ENCODE measurements at places on chromosomes 5 and 9.

DNA sequence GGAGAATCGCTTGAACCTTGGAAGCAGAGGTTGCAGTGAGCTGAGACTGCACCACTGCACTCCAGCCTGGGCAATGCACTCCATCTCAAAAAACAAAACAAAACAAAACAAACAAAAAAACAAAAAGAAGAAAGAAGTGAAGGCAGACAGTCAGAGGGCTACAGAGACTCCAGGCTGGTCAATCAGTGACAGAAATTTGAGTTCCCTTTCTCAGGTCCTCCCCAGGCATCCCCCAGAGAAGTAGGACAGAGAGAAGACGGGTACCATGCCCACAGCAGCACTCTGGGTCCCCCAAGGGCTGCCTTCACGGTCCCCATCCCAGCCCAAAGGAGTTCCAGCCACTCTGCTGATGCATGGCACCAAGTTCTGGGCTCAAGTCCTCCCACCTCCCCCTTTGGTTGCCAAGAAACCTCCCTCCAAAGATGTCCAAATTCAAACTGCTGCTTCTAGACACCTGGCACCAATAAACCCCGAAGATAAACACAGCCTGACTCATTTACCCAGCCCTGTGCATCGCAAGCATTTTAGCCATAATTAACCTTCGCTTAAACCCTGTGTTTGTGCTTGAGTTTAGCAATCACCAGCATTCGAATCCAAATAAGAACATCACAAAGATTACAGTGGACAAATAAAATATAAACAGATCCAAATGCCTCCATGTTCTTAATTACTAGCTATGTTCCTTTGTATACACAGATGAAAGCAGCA, 24.0 kb downstream of the SEMA4D start:
- DNase-seq = no peak

- no peak for DNase-seq
Measured at GRCh38 chr9:97186493-97186892, 121.0 kb upstream of the CCDC180 start.

- DNase-seq = peak; percentile 84
Measured at GRCh38 chr5:43007246-43007910, 32.7 kb downstream of the ANXA2R start.

- DNase-seq = no peak
Measured at GRCh38 chr5:112892776-112893175, 29.3 kb downstream of the REEP5 start.

DNA sequence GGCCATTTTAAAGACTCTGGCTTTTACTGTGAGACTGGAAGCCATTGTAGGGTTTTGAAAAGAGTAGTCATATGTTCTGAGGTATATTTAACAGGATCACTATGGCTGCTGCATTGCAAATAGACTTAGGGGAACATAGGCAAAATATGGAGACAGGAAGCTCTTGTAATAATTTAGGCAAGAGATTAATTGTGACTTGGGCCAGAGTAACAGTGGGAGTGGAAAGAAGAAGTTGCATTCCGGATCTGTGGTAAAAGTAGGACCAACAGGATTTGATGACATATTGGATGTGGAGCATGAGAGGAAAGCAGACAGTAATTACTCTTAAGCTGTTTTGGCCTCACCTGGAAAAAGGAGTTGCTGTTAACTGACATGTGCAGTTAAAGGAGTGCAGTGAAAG, 85.6 kb downstream of the SMIM15 start:
- no peak for DNase-seq

- no peak for DNase-seq
Measured at GRCh38 chr5:113292462-113292861, 142.3 kb downstream of the TSSK1B start.

GRCh38 chr9:33414268-33414667, 11.9 kb upstream of the AQP7 start:
- no peak for DNase-seq

DNA sequence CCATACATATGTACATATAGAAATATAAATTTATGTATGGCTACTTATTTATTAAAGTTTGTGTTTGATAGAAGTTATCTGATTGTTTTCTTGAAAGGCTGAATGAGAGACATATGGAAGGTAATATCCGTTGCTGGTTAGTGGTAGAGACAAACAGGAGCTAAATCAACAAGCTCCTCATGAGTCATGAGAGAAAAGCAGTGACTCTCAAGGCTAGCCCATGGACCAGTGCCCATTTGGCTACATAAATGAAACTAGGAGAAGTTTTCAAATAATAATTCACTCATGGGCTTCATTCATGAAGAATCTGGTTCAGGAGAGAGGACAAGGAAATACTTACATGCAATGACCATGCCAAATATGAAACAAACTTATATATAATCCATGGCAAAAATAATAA, 504.5 kb upstream of the ITGA1 start:
- DNase-seq = no peak

- peak; percentile 38 for DNase-seq
Measured at GRCh38 chr9:82991671-82992070, 71.3 kb downstream of the RASEF start.

- no peak for DNase-seq
Measured at GRCh38 chr5:175878544-175879438, 7.4 kb downstream of the CPLX2 start.

DNA sequence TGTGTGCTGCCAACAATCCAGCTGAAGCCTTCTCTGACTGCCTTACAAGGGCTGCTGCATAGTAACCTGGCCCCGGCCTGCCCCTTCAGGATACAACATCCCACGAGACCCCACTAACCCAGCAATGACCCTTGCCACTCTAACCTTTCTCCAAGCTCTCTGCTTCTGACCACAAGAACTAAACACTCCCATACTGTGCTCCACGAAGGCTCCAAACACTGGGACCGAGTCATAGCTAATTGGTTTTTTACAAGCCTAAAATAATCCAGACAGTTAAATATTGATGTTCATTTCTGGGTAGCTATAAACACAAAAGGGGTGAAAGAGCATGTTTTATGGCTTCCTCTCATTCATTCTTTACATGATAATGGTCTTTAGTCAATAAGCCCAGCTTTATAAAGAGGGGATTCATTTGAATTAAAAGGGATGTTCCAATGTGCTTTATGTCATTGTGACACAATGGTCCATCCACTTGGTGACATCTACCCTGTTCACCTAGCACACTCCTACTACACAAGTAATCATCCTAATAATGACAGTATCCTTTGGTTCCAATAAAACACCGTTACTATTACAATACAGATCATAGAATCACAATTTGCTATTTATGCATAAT, 16.2 kb upstream of the TLE4 start:
- peak; percentile 23 for DNase-seq

- no peak for DNase-seq
Measured at GRCh38 chr5:149166591-149167100, 25.4 kb downstream of the ABLIM3 start.

DNA sequence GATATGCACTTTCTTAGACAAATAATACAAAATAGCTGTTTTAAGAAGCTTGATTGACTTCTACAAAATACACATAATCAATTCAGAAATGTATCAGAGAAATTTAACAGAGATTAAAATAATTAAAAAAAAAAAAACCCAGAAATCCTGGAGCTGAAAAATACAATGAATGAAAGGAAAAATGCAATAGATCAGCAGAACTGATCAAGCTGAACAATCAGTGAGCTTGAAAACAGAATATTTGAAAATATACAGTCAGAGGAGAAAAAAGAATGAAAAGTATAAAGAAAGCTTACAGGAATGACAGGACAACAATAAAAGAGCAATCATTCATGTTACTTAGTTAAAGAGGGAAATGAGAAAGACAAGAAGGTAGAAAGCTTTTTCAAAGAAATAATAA, 41.7 kb upstream of the IL33 start:
- DNase-seq = no peak

DNA sequence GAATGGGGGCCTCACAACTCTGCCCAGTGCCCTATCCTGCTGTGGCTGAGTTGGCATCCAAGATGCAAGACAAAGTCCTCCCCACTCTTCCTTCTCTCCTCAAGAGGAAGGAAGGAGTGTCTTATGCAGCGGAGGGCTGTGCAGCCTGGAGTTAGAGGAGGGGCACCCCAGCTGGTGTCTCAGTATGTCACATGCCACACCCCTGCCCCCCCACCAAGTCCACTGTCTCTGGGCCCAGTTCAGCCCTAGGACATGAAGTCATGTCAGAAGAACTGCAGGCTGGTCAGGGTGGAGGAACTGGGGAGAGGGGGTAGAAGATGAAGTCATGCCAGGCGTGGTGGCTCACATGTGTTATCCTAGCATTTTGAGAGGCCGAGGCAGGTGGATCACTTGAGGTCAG, 28.0 kb upstream of the SLC28A3 start:
- no peak for DNase-seq

DNA sequence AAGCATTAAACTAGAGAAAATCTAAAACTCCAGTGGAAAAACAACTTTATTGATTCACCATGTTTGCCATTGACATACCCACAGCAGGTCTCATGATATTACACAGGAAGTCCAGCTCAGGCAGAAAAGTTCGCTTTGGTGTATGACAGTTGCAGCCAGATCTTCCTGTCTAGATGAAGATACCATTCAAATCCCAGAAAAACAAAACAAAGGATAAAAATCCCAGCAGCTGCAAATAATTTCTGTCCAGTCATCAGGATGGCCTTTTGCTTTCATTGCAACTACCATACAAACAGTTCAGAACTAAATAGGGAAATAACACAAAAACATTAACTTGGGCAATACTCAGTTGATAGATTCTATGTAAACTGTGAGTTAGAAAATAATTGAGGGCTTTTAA, 136.0 kb upstream of the NREP start:
- DNase-seq = no peak

DNA sequence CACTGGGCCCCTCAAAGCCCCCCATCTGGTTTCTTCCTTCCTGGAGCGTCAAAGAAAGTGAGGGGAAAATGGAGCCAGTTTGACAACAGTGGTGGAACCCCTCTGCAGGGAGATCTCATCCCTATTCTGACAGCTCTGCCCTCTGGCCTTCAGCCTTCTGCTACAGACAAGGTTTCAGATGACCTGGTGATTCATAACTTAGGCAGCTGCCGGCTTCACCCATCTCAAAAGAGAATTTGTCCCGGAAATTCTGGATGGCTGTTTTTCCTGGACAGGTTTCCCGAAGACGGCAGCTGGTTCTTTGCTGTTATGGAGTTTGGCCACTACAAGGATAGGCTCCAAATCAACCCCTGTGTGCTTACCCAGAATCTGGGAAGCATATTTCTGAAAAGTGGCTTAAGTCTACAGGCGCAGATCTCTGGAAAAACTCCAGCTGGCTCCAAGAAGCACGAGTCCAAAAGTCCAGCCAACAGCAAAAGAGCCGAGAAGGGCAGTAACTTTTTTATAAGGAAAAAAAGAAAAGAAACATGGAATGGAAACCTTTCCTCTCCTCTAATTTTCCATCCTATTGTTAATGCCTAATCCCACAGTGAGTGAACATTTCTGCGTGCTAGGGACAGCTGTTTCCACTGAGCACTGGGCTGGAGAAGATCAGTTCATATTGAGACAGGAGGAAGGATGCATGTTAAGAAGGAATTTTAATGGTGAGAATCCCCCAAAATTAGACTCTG, 54.5 kb downstream of the ZNF366 start:
- peak; percentile 33 for DNase-seq

DNA sequence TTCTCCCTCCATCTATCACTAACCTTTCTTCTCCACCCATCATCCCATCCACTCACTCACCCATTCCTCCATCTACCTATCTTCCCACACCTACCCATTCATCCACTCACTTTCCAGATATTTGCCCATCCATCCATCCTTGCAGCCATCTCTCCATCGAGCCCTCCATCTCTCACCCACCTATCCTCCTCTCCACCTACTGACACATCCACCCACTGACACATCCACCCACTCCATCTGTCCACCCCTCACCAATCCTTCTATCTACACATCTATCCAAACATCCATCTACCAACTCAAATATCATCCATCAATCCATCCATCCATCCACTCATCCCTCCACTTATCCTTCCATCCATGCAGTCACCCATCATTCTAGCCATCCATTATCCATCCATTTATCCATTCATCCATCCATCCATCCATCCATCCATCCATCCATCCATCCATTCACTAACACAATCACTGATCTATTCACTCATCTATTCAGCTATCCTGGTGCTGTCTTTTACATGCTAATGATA, 68.9 kb upstream of the SPTLC1 start:
- DNase-seq = no peak

DNA sequence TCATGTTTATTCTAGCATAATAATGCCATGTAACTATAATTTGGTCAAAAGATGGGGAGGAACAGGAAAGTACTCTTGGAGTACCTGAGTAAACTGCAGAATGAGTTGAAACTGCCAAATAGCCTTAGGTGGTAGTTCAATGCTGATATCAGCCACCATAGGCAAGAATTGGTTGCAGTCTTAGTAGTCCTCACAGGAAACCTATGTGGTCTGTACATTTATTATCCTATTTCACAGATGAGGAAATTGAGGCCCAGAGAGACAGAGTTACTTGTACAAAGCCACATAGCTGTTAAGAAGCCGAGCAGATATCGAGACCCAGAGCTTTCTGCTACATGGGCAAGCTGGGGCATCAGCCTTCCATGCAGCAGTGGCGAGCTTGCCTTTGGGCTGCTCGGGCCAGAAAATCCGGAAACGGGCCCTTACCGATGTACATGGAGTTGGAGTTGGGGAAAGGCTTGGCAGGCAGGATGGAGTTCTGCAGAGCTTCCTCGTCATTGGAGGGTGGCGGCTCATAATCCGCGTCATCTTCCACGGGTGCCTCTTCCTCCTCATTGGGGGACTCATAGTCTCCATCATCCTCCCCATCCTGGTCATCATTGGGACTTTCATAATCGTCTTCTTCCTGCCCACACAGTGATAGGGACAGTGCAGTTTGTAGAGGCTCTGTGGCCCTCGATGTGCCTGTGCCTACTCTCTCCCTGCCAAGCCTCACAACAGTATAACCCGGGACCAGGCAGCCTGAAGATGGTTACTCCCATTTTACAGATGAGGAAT, 27.1 kb downstream of the LCP2 start:
- DNase-seq = no peak

DNA sequence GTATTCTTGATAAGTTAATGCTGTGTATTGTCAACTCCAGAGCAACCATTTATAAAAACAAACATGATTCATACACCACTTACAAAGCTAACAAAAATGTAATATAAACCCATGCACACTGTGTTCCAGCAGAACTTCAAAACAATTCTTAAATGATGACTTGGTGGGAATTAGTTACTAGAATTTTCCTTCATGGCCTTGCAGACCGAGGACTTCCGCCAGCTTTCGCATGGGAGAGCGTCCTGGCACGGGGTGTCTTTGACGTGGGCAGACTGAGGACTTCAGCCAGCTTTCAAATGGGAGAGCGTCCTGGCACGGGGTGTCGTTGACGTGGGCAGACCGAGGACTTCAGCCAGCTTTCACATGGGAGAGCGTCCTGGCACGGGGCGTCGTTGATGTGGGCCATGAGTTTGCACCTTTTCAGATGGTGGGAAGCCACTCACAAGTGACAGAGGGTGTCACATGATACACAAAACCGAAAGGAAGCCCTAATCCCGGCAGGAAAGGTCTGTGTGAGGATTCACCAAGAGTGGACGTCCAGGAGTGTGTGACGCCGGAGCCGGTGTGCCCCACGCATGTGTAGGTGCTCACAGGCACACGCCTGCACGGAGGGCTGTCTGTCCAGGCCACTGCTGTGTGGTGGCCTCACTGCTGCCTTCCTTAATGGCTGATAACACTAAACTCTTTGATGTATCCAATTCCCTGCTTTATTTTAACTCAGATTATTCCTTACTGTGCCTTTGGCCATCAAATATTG, 211.3 kb upstream of the IRX4 start:
- DNase-seq = no peak

- no peak for DNase-seq
Measured at GRCh38 chr5:28164568-28164967, 1126.2 kb upstream of the CDH9 start.

GRCh38 chr9:16928179-16928945, 57.9 kb upstream of the BNC2 start:
- DNase-seq = no peak

Data from large intestine (tissue), 12 donors.